ENCODE measurements at places on chromosomes 2 and 18.

GRCh38 chr2:9178110-9178903 is 28.3 kb upstream of the ASAP2 start:
- no peak for DNase-seq

DNA sequence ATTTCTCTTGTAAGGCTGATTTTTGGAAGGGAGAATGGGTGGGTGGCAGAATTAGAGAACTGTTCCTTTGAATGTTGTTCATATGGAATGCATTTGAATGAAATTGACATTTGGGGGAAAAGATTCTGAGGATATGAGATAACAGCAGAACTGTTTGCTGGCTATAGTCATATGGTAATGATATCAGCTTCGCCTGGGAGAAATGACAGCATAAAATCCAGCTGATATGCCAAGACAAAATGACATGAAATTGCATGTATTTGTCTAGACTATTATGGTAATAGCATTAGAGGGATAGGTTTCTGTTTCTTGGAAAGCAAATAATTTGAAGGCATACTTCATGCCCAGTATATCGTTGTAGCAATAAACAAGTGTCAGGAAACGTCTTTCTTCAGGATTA is 150.8 kb upstream of the SPATS2L start:
- no peak for DNase-seq

DNA sequence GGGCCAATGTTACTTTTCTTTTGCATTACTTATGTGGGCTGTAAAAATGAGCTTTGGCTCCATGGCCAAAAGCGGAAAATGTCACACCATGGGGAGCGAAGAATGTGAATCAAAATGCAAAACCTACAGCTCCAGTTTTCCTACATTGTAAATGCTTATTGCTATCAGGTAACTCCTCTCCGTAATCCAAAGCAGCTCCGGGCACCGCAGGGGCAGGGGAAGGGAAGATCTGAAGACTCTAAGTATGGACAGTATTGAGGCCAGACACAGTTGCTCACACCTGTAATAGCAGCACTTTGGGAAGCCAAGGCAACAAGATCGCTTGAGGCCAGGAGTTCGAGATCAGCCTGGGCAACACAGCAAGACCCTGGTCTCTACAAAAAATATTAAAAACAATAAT is 7.1 kb upstream of the AGFG1 start:
- no peak for DNase-seq

DNA sequence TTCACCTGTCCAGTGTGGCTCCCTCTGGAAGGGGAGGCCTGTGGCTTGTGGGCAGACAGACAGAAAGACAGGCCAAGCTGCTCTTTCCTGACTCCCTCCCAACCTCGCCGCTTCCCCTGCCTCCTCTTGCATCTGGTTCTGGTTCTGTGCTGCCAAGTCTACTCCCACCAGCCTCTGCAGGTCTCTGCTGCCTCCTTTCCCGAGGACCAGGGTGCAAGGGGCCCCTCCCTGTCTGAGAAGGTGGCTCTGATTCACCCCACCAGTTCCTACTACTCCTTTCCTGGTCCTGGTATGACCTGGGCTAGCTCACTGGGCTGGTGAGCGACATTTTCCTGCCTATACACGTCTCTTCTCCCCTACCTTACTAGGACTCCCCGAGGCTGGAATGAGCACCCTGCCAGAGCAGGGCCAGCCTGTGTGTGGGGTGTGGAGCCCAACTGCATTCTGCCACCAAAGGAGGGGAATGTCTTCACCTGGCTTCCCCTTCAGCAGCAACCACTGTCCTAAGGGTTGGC is 238.5 kb downstream of the CELF4 start:
- DNase-seq, result no peak

DNA sequence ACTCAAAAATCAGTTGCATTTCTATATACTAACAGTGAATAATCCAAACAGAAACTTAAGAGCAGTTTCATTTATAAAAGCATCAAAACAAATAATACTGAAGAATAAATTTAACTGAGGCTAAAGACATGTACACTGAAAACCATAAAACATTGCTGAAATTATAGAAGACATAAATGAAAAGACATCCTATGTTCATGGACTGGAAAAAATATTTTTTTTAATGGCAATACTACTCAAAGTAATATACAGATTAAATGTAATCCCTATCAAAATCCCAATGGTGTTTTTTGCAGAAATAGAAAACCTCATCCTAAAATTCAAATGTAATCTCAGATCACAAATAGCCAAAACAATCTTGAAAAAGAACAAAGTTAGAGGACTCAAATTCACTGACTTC is 28.6 kb downstream of the ROCK1 start:
- DNase-seq, result no peak

GRCh38 chr18:55268628-55269275 is 309.5 kb upstream of the CCDC68 start:
- DNase-seq, result no peak

DNA sequence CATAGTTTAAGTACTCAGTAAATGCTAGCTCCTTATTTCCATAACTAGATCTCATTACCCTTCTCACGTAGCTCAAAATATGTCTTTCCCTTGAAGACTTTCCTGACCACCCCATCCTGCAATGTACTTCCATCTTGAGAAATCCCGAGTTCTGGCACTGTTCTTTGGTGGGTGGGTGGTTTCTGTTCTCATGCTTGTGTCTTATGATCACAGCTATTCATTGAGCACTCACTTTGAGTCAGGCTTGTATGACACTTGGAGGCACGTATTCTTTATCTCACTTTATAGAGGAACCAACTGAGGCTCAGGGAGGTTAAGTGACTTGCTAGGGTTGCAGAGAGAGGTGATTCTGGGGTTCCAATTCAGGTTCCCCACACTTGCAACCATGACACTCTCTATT is 9.0 kb upstream of the CLIP4 start:
- DNase-seq, result no peak

- DNase-seq, result no peak
These were observed 249.9 kb upstream of the SP5 start for GRCh38 chr2:170465241-170465640.

GRCh38 chr2:99865818-99866676 is 276.3 kb downstream of the AFF3 start:
- DNase-seq, result no peak

- no peak for DNase-seq
These were observed 65.6 kb downstream of the TLK1 start for GRCh38 chr2:171095014-171095582.

GRCh38 chr2:233707940-233708644 is 4.6 kb upstream of the UGT1A5 start:
- DNase-seq, result no peak

- no peak for DNase-seq
These were observed 126.0 kb downstream of the ST6GAL2 start for GRCh38 chr2:106759966-106760365.

GRCh38 chr2:226631671-226632070 is 167.9 kb downstream of the IRS1 start:
- DNase-seq, result no peak

- no peak for DNase-seq
These were observed 114.9 kb upstream of the ID2 start for GRCh38 chr2:8566774-8567468.

DNA sequence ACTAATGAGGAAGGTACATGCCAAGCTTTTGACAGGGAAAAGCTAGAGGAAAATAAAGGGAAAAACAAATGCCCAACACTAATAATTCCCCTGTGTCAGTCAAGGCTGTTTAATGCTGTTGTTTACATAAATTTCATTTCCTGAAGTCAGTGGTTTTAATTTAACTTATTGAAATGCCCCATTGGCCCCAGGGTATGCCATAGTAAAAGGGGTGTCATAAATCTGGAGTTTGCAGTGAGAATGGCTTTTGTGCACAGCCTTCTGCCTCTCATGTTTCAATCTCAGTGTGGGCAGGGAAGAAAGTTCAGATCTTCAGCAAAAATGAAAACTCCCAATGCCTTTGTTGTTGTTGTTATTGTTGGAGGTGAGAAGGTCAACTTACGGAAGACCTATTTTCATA is 550.1 kb upstream of the DCC start:
- DNase-seq, result no peak

- no peak for DNase-seq
These were observed 89.8 kb downstream of the LDLRAD4 start for GRCh38 chr18:13308369-13308768.

- no peak for DNase-seq
These were observed 43.9 kb downstream of the WDR75 start for GRCh38 chr2:189485146-189485545.

- peak; percentile 84 for DNase-seq
These were observed 266.5 kb downstream of the TCF4 start for GRCh38 chr18:55321265-55322177.

DNA sequence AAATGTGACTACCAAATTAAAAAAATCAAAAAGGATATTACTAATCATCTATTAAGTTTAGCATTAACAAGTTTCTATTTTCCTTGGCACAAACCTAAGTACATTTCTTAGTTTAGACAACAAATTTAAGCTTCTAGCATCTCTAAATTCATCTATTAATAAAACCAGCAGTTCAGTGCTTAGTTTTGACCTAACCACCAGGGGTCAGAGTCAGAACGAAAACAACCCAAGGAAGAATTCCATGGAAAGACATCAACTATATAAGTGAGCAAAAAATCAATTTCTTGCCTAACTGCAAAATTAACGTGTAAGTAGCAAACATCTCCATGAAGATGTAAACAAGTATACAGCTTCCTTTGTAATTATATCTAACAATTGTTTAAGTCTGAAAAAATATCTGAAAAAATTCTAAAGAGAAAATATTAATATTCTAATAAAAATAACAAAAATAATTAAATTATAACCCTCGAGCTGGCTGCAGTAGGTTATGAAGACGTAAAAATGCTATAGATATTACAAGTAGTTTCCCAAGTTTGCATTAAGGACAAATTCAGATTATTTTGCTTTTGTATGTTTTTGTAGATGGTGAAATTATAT is 83.7 kb downstream of the CERKL start:
- DNase-seq, result no peak

DNA sequence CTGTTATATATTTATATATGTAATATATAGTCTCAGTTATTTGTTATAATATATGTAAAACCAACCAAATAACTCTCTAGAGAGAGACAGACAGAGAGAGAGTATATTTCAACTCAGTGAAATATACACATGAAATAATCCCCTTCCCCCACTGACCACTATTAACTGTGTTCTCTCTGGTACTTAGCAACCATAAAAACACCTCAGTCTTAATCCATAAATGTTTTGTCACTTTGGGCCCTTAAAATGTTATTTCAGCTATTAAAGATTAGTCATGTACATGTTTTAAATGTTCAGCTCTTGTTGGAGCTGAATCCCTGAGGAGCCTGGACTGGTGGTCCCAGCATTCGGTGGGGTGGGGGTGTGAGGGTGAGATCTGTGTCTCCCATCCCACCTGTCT is 122.2 kb upstream of the MAP3K20 start:
- no peak for DNase-seq

GRCh38 chr18:77101410-77102258 is 30.9 kb downstream of the MBP start:
- no peak for DNase-seq

- no peak for DNase-seq
These were observed 32.2 kb downstream of the DOK6 start for GRCh38 chr18:69432847-69433246.

DNA sequence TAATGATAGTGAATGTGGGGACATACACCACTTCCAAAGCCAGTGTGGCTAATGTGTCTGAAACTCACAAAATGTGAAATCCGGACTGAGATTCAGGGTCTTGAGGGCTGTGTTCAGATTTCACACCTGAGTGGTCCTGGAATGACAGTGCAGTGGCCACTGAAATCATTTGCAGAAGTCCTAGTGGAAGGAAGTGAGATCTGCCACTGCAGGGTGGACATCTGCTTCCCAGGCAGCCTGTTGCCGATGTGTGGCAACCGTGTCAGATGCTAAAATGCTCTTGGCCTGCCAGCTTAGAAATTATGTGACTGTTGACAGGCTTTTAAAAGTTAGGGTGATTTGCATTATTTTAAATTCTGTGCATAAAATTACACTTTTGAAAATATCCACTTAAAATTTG is 77.8 kb upstream of the TMEM200C start:
- no peak for DNase-seq

GRCh38 chr2:240128608-240129145 is 7.4 kb downstream of the COPS9 start:
- DNase-seq, result no peak

- no peak for DNase-seq
These were observed 165.0 kb downstream of the DIS3L2 start for GRCh38 chr2:232126301-232127099.

- DNase-seq, result no peak
These were observed 10.4 kb downstream of the ERFE start for GRCh38 chr2:238169048-238169707.

GRCh38 chr2:137969418-137969765 is 5.1 kb downstream of the HNMT start:
- DNase-seq, result no peak

DNA sequence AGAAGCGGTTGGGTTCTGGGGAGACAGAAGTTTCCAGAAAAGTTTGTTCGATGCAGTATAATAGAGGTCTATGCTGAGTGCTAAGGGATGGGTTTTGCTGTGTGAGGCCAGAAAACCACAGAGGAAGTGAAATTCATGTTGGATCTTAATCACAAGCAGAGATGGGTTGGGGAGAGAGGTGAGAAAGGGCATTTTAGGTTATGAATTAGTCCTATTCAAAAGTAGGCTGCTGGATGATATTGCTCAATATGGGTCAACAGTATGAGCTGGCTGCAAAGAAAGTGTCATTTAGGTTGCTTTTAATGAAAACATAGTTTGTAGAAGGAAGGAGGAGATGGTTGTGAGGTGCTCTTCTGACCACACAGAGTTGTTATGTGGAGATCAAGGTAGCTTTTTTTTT is 118.8 kb upstream of the LHCGR start:
- DNase-seq, result no peak

DNA sequence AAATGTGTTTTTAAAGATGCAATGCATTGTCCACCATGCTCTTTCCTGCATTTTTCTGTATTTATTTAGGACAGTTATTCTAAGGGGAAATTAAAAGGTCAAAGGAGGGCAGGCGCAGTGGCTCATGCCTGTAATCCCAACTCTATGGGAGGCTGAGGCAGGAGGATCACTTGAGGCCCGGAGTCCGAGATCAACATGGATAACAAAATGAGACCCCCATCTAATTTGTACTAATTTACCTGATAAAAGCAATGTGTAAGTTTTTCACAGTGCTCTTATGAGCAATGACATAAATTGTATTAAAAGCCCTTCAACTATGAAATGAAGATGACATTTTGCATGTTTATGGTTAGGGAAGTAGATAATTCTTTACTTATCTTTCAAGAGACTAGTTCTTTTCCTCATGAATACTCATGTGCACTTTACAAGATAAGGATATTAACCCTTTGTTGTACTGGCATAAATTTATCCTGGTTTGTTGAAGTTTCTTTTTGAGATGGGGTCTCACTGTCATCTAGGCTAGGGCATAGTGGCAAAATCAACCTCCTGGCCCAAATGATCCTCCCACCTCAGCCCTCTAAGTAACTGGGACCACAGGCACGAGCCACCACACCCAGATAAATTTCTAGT is 9.7 kb downstream of the HSBP1L1 start:
- DNase-seq, result no peak

- no peak for DNase-seq
These were observed 178.9 kb downstream of the CAPN13 start for GRCh38 chr2:30628341-30628740.

- peak; percentile 72 for DNase-seq
These were observed 48.8 kb downstream of the C2orf42 start for GRCh38 chr2:70141902-70142589.

- no peak for DNase-seq
These were observed 139.3 kb upstream of the DOK6 start for GRCh38 chr18:69261406-69261805.

GRCh38 chr18:33699372-33699771 is 121.4 kb downstream of the ASXL3 start:
- DNase-seq, result no peak

- DNase-seq, result no peak
These were observed 38.2 kb downstream of the PDIA6 start for GRCh38 chr2:10774394-10774793.
